Islet precursor cell (in vitro differentiated cells): ENCODE measurements at places on chromosomes 2 and 18.
A peak's percentile ranks its signal among the peaks of the same experiment; 100 is the strongest.

DNA sequence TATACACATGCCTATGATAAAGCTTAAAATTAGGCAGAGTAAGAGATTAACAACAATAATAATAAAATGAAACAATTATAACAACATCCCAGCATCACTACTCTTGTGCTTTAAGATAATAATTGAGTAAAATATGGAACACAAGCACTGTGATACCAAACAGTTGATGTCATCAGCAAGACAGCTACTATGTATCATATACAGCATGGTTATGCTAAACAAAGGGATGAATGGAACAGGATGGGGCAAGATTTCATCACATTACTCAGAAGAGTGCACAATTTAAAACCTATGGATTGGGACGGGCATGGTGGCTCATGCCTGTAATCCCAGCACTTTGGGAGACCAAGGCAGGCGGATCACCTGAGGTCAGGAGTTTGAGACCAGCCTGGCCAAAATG is 1221.0 kb downstream of the SUCLG1 start:
- DNase-seq = no peak

- DNase-seq = no peak
Observed at GRCh38 chr2:80255918-80256781, 48.4 kb downstream of the LRRTM1 start.

DNA sequence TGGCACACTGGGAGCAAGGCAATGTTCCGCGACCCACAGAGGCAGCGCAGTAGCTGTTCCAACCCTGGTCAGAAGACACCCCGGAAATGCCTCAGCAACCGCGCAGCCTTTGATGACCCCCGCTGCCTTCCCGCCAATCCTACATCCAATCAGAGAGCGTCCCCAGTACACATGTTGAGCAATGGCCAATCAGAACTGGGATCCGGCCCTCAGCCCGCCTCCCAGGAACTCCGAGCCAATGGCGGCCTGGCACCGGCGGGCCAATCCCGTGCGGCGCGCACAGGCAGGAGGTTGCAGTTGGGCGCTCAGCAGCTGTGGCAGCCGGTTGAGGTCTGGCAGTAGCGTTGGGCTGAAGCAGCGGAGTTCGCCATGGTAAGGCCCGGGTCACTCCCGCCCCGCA is at the start of gene TUBA3D:
TUBA3D (plus strand) TSS at position 289 of the 400 bp plus-strand sequence; CDS start at position 370, 81 bp downstream.
- peak; percentile 43 for DNase-seq

DNA sequence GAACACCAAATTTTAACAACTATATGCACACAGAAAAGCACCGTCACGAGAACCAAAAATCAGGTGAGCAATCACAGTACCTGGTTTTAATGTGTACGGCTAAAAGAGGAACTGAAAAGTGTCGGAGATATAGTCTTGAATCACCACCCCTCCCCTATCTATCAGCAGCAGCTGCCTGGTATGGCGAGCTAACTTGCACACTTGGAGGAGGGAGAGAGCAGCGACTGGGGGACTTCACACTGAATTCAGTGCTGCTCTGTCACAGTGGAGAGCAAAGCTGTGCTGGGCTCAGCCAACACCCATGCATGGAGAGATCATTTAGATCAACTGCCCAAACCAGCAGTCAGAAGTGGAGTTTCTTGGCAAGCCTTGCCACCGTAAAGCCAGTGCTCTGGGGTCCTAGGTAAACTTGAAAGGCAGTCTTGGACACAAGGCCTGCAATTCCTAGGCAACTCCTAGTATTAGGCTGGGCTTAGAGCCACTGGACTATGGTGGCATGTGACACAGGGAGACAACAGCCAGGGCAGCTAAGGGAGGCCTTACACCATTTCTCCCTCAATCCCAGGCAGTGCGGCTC is 89.2 kb upstream of the CD226 start:
- DNase-seq = no peak

GRCh38 chr2:58484221-58484620 is 243.1 kb upstream of the FANCL start:
- no peak for DNase-seq

DNA sequence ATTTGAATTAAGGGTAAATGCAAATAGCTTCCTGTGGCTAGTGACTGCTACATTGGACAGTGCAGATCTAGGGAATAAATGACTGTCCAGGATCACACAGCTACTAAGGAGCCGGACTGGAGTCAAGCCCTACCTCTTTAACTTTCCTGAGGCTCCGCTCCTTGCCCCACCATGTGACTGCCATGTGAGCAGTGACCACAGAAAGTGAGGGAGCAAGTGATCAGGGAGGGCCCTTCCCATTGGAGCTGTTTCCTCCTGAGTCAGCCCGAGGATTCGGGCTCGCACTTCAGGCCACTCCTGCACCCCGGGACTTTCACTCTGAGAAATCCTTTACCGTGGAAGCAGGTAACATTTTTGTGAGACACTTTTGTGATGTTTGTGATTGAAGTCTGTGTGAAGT is 198.0 kb downstream of the ANKRD30B start:
- DNase-seq = no peak

DNA sequence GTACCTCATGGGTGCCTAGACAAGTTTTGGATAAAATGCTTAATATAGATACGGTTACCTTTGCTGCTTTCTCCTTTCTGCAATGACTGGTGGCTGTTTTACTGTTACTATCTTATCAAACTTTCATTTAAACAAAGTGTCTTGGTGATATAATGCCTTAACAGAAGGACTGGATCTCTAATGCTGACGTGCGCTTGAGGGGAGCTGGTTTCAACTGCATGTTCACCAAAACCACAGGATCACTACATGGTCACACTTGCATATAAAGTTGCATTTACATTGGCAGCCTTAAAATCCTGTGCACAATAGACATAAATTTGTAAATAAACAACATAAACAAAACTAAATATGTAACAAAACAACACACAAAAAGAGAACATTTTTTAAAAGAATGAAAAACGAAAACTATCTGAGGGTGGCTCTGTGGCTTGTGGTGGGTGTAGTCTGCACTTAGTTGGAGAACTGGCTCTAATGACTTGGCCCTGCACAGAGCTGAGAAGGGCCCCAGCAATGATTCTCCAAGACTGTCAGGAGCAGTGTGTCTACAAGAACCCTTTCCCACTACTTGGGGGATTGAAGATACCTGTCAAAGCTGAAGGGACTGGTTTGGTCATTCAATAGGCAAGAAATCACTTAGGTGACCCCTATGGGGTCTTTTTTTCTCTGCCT is 135.5 kb downstream of the UXS1 start:
- DNase-seq = peak; percentile 18

DNA sequence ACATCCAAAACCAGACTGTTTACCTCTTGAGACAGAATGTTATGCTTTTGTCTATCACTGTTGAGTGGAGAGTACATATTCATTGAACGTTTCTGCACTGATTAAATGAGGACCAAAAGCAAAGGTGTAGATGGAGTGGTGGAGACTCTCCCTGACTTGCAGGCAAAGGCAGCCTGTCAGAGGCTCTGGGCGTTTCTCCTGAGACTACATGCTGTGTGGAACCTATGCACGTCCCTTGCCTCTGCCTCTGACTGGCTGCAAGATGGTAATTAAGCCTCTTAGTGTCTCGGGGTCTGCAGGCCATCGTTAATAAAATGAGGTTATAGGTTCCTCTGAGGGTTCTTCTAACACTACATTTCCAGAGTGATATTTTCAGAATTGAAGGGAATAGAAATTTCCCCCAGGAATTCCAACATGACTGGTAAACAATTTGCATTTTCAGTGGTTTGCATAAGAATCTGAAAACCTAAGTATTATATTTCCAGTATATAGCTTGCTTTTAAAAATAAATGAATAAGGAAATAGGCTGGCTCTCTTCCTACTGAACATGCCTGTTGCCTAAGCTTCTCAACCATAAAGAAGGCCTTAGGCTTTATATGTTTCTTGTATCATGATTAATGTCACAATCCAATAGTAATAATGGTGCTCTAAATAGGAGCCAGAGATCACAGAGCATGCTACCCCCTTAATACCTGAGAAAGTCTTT is 107.4 kb downstream of the FTCDNL1 start:
- DNase-seq = no peak

GRCh38 chr2:153912798-153913396 is 41.2 kb downstream of the GALNT13 start:
- no peak for DNase-seq

GRCh38 chr2:130797493-130798435 is 39.0 kb upstream of the ARHGEF4 start:
- DNase-seq = peak; percentile 95

DNA sequence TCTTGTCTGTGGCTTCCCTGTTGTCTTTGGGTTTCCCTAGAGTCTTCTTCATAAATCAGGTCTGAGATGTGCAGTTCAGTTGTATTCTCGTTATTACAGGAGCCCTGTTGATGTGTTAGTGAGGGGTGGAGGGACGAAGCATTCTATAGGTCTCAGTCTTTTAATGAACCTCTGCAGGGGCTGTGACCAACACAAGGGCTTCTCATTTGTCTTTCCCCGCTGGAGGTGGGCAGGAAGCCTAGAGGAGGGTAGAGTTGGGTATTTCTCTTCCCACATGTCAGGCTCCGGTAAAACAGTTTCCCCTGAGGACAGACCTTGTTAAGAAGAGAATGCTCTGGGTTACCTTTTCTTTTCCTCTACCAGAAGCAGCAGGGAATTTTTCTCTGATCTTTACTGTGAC is 31.2 kb downstream of the PROC start:
- no peak for DNase-seq
